ENCODE measurements at places on chromosomes 2 and 18. TPM values are rescaled to one million over a fixed set of nuclear protein-coding genes. Genes with fewer than 3 reads are reported as not detected.

The IL1F10 gene
- total RNA-seq = not detected

The GKN1 gene
- not detected for total RNA-seq

The M1AP gene
- total RNA-seq = not detected

The ANTXR1 gene
- 98.2 TPM for total RNA-seq

The PTPRN gene
- 22.6 TPM for total RNA-seq

The DLGAP1 gene
- total RNA-seq = under 0.01 TPM

The SPHKAP gene
- total RNA-seq = 0.26 TPM

The COL6A3 gene
- 2,045 TPM for total RNA-seq

The ARHGAP15 gene
- 1.4 TPM for total RNA-seq

The BCL11A gene
- total RNA-seq = 2.5 TPM

The SLC23A3 gene
- 1.4 TPM for total RNA-seq

The PLCL1 gene
- 0.88 TPM for total RNA-seq

The RPRD1A gene
- 36.6 TPM for total RNA-seq

The GAREM1 gene
- 5.7 TPM for total RNA-seq

The AMER3 gene
- not detected for total RNA-seq

The APCDD1 gene
- total RNA-seq = 20.5 TPM

The CHRND gene
- not detected for total RNA-seq

The GORASP2 gene
- total RNA-seq = 58.7 TPM

The SNX17 gene
- total RNA-seq = 138 TPM

The CNPPD1 gene
- total RNA-seq = 16.9 TPM

The ICA1L gene
- total RNA-seq = 4.9 TPM

The LCT gene
- 0.08 TPM for total RNA-seq

The STARD6 gene
- total RNA-seq = not detected

The IL36B gene
- total RNA-seq = not detected

The IGFBP5 gene
- total RNA-seq = 1,071 TPM

The IL18RAP gene
- total RNA-seq = 0.26 TPM

The CHRNG gene
- total RNA-seq = 3.3 TPM

The TMEM150A gene
- total RNA-seq = 15.1 TPM

The SKOR2 gene
- total RNA-seq = not detected

Data from epithelial cell of alveolus of lung (primary cell).